ENCODE measurements at places on chromosomes 7 and 10.

DNA sequence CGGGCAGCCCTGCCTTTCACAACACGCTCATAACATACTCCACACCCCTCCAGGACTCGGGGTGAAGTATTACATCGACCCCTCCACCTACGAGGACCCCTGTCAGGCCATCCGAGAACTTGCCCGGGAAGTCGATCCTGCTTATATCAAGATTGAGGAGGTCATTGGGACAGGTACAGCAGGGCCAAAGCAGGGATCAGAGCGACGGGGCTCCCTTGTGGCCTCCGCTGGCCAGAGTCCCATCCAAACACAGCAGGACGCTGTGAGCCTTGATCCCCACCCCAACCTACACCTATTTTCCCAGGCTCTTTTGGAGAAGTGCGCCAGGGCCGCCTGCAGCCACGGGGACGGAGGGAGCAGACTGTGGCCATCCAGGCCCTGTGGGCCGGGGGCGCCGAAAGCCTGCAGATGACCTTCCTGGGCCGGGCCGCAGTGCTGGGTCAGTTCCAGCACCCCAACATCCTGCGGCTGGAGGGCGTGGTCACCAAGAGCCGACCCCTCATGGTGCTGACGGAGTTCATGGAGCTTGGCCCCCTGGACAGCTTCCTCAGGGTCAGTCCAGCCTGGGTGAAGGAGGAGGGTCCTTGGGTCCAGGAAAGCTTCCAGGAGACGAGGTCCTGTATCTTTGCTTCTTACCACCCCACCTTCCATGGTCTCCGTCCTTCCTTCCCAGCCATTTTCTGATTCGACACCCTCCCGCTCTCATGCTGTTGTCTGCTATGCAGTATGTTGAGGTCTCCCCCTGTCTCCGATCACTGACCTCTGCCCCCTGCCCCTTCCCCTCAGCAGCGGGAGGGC lies 13.5 kb downstream of the EPHB6 start:
- no peak for DNase-seq

DNA sequence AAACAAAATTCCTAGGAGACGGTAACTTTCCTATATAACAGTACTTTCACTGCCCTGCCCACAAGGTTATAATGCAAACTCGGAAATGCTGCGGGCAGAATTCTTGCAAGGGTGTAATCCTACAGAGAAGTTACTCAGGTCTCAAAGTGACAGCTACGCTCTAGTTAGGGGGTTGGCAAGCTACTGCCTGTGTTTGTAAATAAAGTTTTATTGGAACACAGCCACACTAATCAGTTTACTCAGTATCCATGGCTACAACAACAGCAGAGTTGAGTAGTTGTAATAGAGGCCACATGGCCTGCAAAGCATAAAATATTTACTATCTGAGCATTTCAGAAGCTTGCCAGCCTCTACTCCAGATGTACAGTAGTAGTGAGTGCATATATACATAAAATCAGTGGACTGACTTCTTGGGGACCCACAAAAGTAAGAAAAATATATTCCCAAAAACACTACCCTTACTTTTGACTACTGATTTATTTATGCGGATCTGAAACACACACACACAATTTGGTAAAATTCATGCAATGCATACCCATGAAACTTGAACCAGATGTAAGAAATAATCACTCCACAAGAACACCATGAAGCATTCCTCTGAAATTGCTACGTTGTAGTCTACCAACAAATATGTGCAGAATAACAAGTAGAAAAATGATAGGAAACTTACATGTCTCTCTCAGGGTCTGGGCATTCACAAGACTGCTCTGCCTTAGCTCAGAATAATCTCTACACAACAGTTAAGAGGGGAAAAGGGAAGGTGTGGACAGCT lies 53.0 kb downstream of the SMURF1 start:
- no peak for DNase-seq

GRCh38 chr10:26367771-26368170 lies 70.4 kb upstream of the APBB1IP start:
- DNase-seq: no peak

- no peak for DNase-seq
These were observed 96.6 kb downstream of the ZNF248 start for GRCh38 chr10:37760817-37761216.

GRCh38 chr10:21831986-21832820 lies 171.3 kb downstream of the DNAJC1 start:
- no peak for DNase-seq

DNA sequence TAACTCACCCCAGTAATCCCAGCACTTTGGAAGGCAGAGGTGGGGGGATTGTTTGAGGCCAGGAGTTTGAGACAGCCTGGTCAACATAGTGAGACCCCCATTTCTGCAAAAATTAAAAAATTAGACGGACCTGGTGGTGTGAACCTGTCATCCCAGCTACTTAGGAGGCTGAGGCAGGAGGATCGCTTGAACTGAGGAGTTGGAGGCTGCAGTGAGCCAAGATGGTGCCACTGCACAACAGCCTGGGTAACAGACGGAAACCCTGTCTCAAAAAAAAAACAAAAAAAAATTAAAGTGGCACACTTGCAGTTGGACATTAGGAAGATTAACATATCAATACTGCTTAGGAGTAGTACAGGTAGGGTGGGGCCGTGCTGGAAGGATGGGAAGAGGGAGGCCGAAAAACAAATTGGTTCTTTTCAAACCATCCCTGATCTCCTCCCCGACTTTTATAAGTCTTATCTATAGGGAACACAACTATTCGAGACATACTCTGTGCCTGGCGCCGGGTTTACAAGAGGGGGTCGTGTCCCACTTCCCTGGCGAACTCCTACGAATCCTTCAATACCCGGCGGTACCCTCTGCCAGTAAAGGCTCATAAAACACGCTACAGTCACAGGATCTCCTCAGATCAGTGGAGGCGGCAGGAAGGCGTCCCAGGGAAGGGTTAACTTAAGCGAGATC lies 628 bp downstream of the TAF6 start:
- DNase-seq: no peak

GRCh38 chr10:111281516-111281915 lies 204.7 kb downstream of the ADRA2A start:
- no peak for DNase-seq

DNA sequence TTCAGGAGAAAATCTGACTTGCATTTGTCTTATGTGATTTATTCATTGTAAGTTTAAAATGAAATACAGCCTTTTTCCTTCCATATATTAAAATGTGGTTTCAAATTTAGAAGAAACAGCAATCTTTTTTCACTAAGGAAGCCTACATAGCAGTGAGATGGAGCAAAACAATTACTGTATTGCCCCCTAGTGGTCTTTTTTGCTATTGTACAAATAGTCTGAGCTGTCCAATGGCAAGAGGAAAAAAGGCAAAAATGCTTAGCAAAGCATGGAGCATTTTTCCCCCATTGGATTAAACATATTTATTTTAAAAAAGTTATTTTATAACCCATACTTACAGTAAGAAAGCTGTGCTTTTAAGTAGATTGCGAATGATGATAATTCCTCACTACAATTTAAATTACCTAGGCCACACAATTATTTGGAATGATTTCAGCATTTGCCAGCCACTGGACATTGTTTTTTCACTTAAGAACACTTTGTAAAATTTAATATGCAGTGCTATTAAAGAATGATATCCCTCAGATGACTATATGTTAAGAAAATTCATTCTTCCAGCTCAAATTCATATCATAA lies 119.5 kb downstream of the CPED1 start:
- DNase-seq: peak; percentile 12

DNA sequence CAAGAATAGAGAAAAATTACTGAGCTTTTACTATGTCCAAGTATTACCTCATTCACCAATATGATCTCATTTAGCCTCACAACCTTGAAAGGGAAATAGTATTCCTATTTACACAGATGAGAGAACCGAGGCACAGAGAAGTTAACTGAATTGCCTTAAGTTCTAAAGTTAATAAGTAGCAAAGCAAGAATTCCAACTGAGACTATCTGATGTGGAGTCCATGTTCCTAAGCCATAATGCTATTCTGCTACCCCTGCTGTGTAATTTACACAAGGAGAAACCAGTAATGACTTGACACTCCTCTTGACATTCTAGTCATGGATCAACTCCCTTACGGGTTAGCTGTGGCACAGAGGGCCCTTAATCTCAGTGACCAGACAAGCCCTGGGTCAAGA lies 60.7 kb downstream of the ABCB4 start:
- no peak for DNase-seq

- DNase-seq: no peak
These were observed 675 bp upstream of the ATE1 start for GRCh38 chr10:121928528-121928884.

- no peak for DNase-seq
These were observed 12.6 kb upstream of the WDFY4 start for GRCh38 chr10:48671914-48672595.

GRCh38 chr7:149869867-149870266 lies 3.9 kb upstream of the ATP6V0E2 start:
- no peak for DNase-seq

DNA sequence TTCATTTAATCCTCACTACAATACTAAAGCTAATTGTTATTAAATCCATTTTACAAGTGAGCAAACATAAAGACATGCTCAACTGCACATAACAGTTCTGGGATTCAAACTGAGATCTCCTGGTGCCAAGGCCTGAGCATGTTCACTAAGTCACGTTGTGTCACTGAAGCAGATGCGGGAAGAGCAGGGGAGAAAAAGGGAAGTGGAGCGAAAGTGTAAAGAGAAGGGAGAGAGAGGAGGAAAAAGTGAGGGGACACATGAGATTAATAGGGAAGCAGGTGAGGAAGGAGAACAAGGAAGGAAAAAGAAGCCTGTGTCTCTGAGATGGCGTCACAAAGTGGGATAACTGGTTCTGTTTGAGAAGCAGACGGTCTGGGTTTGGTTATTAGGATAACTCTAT lies 38.9 kb upstream of the KAT6B start:
- no peak for DNase-seq

DNA sequence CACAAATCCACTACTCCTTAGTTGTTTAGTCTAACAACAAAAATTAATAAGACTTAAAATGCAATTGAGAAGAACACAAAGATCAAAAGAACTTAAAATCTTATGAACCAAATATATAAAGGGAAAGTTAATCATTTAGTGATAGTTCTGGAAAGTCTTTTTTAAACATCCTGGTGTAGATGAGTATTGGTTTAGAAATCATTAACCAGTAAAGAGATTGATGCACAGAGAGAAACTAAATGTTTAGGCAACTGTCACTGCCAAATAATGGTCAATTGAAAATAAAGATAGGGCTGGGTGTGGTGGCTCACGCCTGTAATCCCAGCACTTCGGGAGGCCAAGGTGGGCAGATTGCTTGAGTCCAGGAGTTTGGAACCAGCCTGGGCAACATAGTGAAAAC lies 44.9 kb downstream of the SP8 start:
- no peak for DNase-seq

DNA sequence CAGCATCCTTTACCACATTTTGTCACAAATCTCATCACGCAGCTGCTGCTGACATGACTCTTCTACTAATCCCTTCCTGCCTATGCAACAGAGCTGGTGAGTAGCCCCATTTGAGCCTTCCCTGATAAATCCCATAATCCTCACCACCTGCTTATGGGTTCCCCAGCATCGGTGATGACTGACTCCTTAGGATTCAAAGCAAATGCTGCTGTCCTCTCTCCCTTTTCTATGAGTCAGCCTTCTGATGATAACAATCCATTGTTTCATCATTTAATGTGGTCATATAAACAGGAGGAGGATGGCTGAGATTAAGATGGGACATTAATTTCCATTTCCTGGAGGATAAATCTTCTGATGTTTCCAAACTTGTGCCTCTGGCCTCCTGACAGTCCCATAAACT lies 73.4 kb downstream of the SORCS1 start:
- no peak for DNase-seq

- no peak for DNase-seq
These were observed 25.5 kb downstream of the JAZF1 start for GRCh38 chr7:28155019-28155660.

GRCh38 chr7:121945066-121945465 lies 72.1 kb downstream of the PTPRZ1 start:
- DNase-seq: no peak

- peak; percentile 62 for DNase-seq
These were observed 30.3 kb upstream of the GARS1 start for GRCh38 chr7:30564243-30564892.

GRCh38 chr10:61175316-61175715 lies 231.3 kb upstream of the RHOBTB1 start:
- no peak for DNase-seq

GRCh38 chr10:99709480-99710229 lies 22.3 kb downstream of the COX15 start:
- DNase-seq: no peak

- DNase-seq: no peak
These were observed 268.3 kb downstream of the TNS3 start for GRCh38 chr7:47313564-47313963.

GRCh38 chr7:37670436-37670835 lies 13.1 kb upstream of the GPR141 start:
- no peak for DNase-seq

DNA sequence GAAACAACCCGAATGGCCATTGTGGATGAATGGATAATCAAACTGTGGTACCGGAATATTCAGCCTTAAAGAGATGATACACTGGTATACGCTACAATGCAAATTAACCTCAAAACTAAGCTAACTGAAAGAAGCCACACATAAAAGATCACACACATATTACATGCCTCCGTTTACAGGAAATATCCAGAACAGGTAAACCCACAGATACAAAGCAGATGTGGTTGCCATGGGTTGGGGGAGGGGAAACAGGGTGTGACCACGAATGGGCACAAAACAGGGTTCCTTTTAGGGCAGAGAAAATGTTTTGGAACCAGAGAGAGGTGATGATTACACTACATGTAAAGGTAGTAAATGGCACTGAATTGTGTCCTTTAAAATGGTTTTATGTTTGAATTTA lies 16.6 kb downstream of the ESYT2 start:
- DNase-seq: no peak

DNA sequence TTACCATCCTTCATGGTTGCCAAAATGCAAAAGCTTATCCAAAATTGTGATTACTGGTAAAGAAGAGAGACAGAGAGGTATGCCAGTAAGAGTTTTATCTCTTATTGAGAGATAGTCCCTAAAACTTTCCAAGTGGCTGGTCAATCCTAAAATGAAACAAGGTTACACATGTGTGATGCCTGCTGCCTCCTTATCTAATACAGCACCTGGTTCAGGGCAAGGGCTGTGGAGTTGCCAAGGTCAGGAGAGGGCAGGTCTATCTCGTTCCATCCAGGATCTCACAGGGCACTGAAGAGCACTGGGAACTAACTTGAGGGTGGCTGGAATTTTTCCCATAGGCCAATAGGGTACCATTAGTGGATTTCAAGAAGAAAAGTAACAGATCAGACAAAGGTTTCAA lies 18.3 kb downstream of the VOPP1 start:
- DNase-seq: no peak

DNA sequence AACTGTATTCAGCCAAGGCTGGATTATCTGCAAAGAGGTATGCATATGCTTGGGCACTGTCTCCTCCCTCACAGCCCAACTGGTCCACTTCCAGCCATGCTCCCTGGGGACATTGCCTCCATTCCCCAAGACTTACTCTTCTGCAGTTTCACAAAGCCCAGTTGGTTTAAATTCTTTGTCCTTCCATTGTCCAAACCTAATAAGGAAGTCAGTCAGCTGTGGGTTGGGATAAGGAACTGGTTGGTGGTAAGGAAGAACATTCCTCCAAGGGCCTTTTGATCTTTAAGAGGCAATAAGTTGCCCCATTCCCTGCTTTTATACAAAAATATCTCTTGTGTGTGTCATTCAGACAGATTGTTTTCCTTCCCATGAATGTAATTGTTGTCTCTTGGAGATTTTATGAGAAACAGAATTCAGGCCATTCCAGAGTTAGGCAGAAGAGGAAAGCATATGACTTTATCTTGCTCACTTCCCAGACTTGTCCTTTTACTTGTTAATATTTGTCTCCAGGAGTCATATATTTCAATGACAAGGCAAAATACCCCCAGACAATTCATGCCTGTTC lies 673.7 kb downstream of the SUGCT start:
- DNase-seq: no peak
